ENCODE measurements at places on chromosomes 7 and 10.

- no peak for DNase-seq
Observed at GRCh38 chr10:17237915-17238444, 9.9 kb downstream of the VIM start.

DNA sequence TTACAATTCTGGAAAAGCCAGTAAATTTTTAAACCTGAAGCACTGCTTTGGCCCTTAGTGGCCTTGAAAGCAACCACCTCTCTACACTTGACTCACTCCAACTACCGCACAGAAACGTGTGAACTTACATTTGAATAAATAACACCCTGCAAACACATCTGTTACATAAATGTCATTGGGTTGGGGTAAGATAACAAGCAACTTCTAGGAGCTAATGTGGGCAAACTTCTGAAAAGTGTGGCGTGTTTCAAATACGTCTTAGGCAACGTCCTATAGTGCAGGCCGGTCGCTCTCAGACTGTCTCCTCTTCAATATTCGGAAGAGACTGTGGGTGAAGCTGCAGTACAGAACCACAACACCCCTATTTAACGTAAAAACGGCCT is 474 bp downstream of the ORC5 start:
- no peak for DNase-seq

- DNase-seq: no peak
Observed at GRCh38 chr10:74058071-74058470, 60.2 kb downstream of the VCL start.

GRCh38 chr10:15083674-15084501 is 4.7 kb downstream of the ACBD7 start:
- no peak for DNase-seq

DNA sequence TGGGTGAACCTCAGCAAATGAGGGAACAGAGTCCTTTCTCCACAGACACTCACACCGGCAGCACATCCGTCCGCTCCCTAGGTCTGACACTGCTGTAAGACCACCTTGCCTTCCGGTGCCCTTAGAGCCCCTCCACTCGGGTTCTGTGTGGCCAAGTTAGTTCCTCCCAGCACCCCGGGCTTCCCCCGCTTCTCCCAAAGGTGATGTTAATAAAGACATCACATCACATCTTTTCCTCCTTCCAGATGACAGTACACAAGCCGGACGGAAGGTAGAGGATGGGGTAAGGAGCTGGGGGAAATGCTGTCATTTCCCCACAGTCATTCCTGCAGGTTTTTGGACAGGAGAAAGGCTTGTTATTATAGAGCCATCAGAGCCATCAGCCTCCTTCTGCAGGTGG is 42.3 kb downstream of the OAT start:
- no peak for DNase-seq

DNA sequence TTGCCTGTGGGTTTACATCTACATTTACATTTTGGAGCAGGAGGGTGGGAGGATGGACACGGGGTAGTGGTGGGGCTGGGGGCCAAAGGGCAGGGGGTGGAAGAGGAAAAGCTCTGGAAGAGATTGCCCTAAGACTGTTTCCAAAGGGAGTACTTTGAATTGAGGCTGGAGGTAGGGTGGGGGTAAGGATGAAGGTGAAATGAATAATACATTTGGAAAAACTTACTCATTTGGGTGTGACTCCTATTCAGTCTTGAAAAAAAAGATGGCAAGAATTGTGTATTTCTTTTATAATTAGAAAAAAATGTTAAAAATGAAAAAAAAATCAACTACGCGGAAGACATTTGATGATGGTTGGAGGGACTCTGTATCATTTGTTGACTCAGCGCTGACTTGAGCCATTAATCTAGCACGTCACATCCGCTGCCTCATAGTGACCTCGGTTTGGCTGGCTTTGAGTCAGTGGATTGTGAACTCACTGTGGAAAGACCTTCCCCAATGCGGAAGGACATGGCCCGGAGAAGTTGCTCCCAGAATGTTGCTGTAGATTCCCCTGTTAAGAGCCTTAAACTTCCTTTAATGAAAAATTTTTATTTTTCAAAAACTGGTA is 2.8 kb downstream of the FAM180A start:
- no peak for DNase-seq

- DNase-seq: no peak
Observed at GRCh38 chr10:132183046-132183445, 3.7 kb upstream of the DPYSL4 start.

Measured in T-cell (primary cell).